ENCODE measurements at places on chromosomes 4 and X. TPM values are rescaled to one million over a fixed set of nuclear protein-coding genes. Genes with fewer than 3 reads are reported as not detected.

DNA sequence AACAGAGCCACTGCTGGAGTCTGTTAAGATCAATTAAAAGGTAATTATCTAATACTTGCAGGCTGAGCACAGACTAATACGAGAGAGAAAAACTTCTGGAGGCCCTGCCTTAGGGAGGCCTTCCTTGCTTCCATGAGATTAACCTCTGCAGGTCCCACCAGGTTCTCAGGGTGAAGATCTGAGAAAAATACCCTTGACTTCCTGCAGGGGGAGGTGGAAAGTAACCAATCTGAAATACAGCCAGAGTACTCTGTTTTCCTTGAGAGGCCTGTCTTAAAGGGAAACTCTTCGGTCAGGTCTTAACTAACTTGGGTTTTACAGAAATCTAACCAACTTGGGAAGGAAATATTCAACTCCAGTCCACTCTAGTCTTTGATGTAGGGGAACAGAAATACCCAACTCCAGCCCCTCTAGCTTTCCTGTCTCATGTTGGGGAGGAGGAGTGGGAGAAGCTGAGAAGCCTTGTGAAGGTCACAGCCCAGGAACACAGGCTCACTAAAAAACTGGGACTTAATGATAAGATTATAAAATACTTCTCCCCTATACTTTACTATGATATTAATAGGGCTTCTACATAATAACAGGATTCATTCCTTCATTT is 77.1 kb downstream of the TBCK start:
- no peaks in the 10 kb centered on the region for H3K4me1 ChIP-seq
- no peak overlapping the region for H3K27ac ChIP-seq
- no peak overlapping the region for H3K4me3 ChIP-seq
- no peaks in the 10 kb centered on the region for H3K27me3 ChIP-seq
- H3K36me3 ChIP-seq = no peaks in the 10 kb centered on the region

- peak overlapping the region; percentile 89 for H3K27ac ChIP-seq
- no peak for DNase-seq
- peak overlapping the region; percentile 91 for H3K4me3 ChIP-seq
- no peaks in the 10 kb centered on the region for H3K36me3 ChIP-seq
These were observed 1.6 kb downstream of the SEPTIN11 start for GRCh38 chr4:76950956-76951671.

Gene NPY2R
- total RNA-seq = 1.8 TPM

DNA sequence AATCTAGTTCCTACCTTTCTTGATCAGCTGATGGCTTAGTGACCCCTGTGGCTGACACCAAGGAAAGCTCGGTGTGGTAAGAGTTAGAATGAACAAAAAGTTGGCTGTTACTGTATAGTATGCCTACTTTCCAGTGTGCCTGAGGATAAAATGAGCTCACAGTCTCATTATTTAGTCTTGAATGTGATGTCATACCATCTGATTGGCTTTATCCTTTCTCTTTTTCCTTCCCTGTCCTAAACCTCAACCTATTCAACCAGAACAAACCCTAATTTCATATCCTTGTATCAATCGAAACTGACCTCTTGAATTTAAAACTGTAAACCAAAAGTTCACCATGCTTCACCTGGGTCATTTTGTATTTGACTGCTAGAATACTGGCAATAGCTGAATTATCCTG is 156.4 kb downstream of the PPARGC1A start:
- H3K36me3 ChIP-seq = no peaks in the 10 kb centered on the region
- H3K4me1 ChIP-seq = no peaks in the 10 kb centered on the region
- no peak for DNase-seq
- no peak overlapping the region for H3K27ac ChIP-seq
- no peaks in the 10 kb centered on the region for H3K27me3 ChIP-seq
- no peak overlapping the region for H3K4me3 ChIP-seq

DNA sequence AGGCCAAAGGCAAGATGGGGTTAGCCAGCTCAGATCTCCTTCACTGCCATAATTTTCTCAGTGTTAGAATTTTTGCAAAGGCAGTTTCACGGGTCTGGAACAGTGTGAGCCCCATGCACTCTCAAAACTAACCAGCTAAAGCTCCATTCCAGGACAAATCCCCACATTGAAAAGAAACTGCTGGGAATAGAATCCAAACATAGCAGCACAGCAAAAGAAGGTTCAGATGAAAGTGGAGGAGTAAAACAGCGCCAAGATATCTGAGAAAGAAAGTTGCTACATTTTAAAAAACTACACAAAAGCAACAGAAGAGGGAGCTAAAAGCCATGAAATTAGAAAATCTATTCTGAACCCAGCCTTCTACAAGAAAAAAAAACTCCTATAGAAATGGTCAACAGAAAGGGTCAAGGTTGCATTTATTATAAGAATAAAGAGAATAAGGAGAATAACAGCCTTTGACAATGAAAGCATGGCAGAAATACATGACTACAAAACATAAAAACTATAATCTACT is 39.6 kb upstream of the SLC7A3 start:
- H3K27ac ChIP-seq = no peak overlapping the region
- peak; percentile 37 for DNase-seq
- no peaks in the 10 kb centered on the region for H3K36me3 ChIP-seq
- H3K4me1 ChIP-seq = no peaks in the 10 kb centered on the region

- H3K4me1 ChIP-seq = peaks cover 8% of the 10 kb centered on the region
- H3K36me3 ChIP-seq = no peaks in the 10 kb centered on the region
These were observed 12.1 kb downstream of the TBC1D1 start for GRCh38 chr4:37902738-37903693.

GRCh38 chr4:3385711-3386420 is 55.9 kb upstream of the HGFAC start:
- no peaks in the 10 kb centered on the region for H3K27me3 ChIP-seq
- peak overlapping the region; percentile 66 for H3K27ac ChIP-seq
- H3K36me3 ChIP-seq = no peaks in the 10 kb centered on the region
- no peak overlapping the region for H3K4me3 ChIP-seq

- H3K27me3 ChIP-seq = no peaks in the 10 kb centered on the region
- H3K4me1 ChIP-seq = no peaks in the 10 kb centered on the region
- no peak overlapping the region for H3K27ac ChIP-seq
- H3K36me3 ChIP-seq = no peaks in the 10 kb centered on the region
- no peak for DNase-seq
These were observed 13.2 kb upstream of the PDE6B start for GRCh38 chr4:612052-612748.

GRCh38 chrX:119482481-119483480 is 14.5 kb downstream of the SLC25A5 start:
- peak overlapping the region; percentile 33 for H3K4me3 ChIP-seq
- DNase-seq = peak; percentile 80
- no peaks in the 10 kb centered on the region for H3K27me3 ChIP-seq
- peaks cover 15% of the 10 kb centered on the region for H3K4me1 ChIP-seq
- peak overlapping the region; percentile 73 for H3K27ac ChIP-seq

DNA sequence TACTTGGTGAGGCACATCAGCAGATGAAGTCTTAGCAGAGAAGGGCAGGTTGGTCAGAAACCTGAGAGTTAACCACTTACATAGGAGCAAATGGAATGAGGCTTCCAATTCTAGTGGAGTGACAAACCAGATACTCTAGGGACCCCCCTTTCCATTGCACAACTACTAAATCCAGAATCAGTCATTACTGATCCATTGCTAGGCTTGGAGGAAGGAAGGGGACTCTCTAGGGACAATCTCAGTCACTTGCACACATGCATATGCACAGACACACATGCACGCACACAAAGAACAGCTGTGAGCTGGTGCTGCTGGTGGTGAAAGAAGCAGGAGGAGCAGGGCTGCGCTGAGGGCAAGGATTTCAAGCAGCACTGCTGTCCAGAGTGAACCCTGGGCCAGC is 25.7 kb downstream of the PNMA5 start:
- H3K27ac ChIP-seq = no peak overlapping the region
- no peaks in the 10 kb centered on the region for H3K4me1 ChIP-seq
- no peak for DNase-seq
- no peaks in the 10 kb centered on the region for H3K27me3 ChIP-seq

DNA sequence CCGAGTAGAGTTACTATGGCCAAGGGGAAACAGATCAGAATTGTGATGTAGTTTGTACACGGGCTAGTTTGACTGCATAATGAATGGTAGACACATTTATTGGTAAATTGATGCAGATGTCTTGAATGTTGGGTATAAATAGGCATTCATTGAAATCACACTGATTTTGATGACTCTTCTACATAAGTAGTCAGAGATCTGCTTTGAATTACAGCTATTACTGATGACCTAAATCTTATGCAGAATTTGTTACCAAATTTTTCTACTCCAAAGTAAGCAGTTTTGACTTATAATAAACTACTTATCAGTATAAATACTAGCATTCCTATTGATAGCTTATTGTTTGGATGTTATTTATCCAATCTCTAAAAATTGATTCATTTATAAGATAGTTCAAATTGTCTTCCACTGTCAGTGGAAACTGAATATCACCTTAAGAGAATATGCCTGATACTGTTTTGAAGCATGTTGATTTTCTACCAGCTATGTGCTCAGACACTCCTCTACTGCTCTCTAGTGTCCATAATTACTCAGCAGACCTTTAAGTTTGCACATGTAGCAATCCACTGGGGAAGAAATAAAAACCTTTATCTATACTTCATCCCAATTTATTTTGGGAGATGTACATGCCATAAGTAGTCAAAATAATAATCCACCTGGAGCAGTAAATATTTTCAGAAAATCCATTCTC is 120.3 kb downstream of the RASL11B start:
- H3K27me3 ChIP-seq = no peaks in the 10 kb centered on the region
- H3K4me3 ChIP-seq = no peak overlapping the region

- no peak overlapping the region for H3K4me3 ChIP-seq
- H3K36me3 ChIP-seq = no peaks in the 10 kb centered on the region
These were observed 215.0 kb downstream of the SCFD2 start for GRCh38 chr4:53150631-53151488.

Gene DNAAF6
- not detected for total RNA-seq

- H3K4me3 ChIP-seq = no peak overlapping the region
- no peak for DNase-seq
- no peak overlapping the region for H3K27ac ChIP-seq
- H3K27me3 ChIP-seq = no peaks in the 10 kb centered on the region
- H3K4me1 ChIP-seq = no peaks in the 10 kb centered on the region
These were observed 214.7 kb downstream of the TRAM1L1 start for GRCh38 chr4:116870686-116871085.

Gene TCEAL6
- not detected for total RNA-seq

Gene HSFX1
- total RNA-seq = not detected

GRCh38 chr4:42843694-42844093 is 48.8 kb upstream of the GRXCR1 start:
- no peak overlapping the region for H3K27ac ChIP-seq
- no peak for DNase-seq
- H3K4me3 ChIP-seq = no peak overlapping the region
- no peaks in the 10 kb centered on the region for H3K36me3 ChIP-seq
- no peaks in the 10 kb centered on the region for H3K27me3 ChIP-seq

DNA sequence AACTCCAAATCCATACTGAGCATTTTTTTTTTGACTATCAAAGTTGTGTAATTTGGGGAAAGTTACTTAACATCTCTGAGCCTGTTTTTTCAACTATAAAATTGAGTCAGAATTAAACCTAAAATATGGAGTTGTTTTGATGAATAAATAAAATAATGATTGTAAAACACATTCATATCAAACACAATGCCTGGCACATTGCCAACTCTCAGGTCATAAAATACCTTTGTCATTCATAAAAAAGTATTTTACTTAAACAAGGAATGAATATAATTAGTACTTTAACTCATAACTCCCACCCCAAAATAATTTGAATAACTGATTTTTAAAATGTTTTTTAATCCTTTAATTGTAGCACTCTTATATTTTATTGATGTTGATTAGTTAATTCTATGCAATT is 3.8 kb upstream of the GPR174 start:
- H3K27me3 ChIP-seq = peaks cover 6% of the 10 kb centered on the region
- DNase-seq = no peak
- no peak overlapping the region for H3K27ac ChIP-seq
- H3K36me3 ChIP-seq = no peaks in the 10 kb centered on the region

Gene PAGE4
- not detected for total RNA-seq

DNA sequence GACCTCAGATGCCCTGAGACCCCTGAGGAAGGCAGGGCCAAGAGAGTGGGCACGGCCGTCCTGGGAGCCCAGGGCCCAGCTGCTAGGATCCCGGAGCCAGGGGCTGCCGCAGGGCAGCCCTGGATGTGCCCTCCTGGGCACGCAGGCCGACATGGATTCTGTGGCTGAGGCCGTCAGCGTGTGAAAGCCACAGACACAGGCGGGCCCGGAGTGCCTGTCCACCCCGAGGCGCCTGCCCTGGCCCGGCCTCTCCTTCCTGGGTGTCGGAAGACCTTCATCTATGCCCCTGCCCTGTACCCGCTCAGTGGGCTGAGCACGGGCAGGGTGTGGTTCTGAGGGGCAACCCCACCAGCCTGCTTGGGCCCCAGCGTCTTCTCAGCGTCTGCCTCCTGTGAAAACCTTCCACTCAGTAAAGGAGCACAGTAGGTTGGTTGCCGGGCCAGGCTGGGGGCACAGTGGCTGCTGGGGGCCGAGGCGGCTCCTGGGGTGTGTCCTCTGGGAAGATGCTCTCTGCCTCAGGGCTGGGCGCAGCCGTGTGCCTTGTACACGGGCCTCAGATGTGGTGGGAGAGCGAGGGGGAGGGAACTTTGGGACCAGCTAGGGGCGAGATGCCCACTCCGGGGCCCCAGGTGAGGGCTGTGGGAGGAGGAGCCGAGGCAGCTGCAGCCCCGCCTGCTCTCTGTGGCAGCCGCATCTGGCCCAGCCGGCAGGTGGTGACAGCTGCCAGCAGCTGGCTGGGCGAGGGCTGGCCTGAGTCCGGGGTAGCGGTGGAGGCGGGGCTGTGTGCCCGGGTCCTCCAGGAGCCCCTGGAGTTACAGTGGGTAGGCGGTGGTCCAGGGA is 20.8 kb downstream of the FGFRL1 start:
- H3K36me3 ChIP-seq = no peaks in the 10 kb centered on the region
- no peak overlapping the region for H3K27ac ChIP-seq
- H3K27me3 ChIP-seq = peaks cover 8% of the 10 kb centered on the region
- H3K4me1 ChIP-seq = peaks cover 28% of the 10 kb centered on the region
- H3K4me3 ChIP-seq = no peak overlapping the region

DNA sequence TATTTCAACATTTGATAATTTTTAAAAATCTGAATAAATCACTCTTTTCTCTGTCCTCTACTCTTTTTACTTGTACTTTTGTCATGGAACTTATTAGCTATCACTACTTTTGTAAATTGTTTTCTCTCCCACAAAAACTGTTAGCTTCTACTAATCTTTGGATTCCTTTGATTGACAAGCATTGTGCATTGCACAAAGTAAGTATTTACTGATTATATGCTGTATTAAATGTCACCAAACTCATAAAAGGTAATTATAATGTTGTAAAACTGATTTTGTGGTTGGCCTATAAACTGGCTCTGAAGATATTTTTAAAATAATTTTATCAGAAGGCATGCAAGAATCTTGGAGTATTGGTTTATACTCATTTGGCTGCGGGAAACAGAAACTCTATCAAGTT is 15.0 kb upstream of the SEC24B start:
- H3K36me3 ChIP-seq = no peaks in the 10 kb centered on the region
- H3K4me1 ChIP-seq = peaks cover 7% of the 10 kb centered on the region
- no peak overlapping the region for H3K27ac ChIP-seq

Gene PLA2G12A
- 9.4 TPM for total RNA-seq

GRCh38 chrX:1202251-1202650 is 10.2 kb downstream of the CRLF2 start:
- no peaks in the 10 kb centered on the region for H3K36me3 ChIP-seq
- H3K27ac ChIP-seq = no peak overlapping the region
- no peak overlapping the region for H3K4me3 ChIP-seq
- peaks cover 12% of the 10 kb centered on the region for H3K4me1 ChIP-seq
- H3K27me3 ChIP-seq = no peaks in the 10 kb centered on the region

GRCh38 chr4:7906171-7906701 is 33.4 kb downstream of the AFAP1 start:
- H3K27me3 ChIP-seq = no peaks in the 10 kb centered on the region
- peak overlapping the region; percentile 2 for H3K4me3 ChIP-seq
- peaks cover 41% of the 10 kb centered on the region for H3K4me1 ChIP-seq
